ENCODE measurements at places on chromosomes 2 and 18.

- DNase-seq, result no peak
Measured at GRCh38 chr2:141187075-141187439, 943.8 kb downstream of the LRP1B start.

DNA sequence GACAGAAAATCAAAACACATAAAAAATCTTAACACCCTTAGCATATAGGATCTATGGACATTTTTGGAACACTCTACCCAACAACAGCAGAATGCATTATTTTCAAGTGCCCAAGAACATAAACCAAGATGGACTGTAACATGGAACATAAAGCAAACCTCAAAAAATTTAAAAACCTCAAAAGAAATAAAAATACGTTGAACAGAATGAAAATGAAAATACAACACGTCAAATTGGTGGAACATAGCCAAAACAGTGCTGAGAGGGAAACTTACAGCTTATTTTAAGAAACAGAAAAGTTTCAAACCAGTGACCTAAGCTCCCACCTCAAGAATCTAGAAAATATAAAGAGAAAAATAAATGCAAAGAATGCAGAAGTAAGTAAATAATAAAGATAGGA, 58.3 kb upstream of the BCL2L11 start:
- no peak for DNase-seq

- DNase-seq, result no peak
Measured at GRCh38 chr2:128664499-128664971, 345.9 kb upstream of the HS6ST1 start.

DNA sequence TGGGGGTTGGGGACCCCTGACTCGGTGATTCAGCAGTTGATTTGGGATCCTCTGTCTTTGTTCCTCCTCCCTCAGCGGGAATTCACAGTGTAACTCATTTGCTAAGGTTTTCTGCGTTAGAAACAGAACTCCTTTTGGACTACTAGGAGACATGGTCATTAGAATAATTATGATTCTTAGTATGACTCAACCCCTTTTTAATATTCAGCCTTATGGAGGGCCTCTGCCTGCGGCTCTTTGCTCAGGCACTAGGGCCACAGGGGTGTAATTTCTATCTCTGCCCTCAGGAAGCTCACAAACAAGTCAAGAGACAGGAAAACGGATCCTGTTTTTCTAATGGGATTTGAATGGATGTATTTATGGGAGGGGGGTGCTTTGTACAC, 117.4 kb downstream of the SPTBN1 start:
- no peak for DNase-seq

DNA sequence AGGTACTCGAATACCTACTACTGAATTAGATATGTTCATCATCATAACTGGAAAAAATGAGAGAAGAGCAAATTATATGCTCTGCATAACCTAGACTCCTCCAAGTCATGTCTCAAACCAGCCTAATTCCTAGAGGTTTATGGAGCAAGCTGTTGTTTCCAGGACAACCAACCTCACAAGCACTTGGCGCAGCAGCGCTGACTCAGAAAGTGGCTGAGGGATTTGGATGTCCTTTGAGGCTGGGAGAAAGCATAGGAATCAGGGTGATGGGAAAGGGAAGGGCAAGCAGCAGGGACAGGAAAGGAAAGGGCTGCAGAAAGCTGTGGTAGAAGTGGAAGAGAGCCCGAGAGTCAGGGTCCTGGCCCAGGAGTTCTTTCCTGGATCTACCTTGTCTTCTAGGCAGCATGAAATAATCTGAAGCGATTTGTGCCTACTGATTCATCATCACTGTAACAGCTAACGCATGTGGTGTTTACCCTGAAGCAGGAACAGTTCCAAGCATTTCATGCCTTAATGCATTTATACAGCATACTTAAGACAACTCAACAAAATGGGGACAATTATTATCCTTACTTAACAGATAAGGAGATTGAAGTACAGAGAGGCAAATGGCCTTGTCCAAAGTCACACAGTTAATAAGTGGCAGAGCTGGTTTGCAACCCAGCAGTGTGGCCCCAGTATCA, 3.7 kb downstream of the PLEK start:
- peak; percentile 16 for DNase-seq

DNA sequence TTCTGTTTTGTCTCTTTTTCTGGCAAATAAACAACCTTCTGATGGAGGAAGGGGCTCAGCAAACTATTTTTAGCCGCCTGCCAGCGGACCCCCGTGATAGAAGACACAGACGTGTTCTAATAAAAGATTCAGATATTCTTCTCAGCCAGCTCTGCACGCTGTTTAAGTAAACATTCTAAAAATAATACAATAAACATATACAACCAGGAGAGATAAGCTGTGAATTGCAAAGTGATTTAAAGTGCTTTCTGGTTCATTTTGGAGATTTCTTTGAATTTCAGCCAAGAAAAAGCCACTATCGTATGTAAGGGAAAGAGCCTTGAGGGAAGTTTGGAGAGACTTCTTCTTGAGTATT, 201.3 kb downstream of the EPHA4 start:
- no peak for DNase-seq

- no peak for DNase-seq
Measured at GRCh38 chr2:151138507-151138906, 123.2 kb downstream of the RBM43 start.

DNA sequence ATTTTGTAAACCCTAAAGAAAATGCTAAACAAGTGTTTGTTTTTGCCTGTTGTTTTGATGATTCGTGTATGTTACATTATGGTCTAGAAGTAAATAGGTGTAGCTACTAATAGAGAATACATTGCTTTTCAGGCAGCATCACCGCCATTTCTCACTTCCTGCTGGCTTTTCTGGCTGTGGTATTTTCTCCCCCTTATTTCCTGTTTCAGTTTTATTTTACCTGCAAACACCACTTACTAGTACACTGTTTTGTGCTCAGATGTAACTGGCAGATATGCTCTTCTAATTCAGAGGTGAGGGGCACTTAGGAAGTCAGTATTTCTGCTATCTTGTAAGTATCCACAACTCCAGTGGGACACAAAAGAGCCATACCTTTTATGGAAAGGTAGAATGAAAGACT, 38.1 kb upstream of the SLC3A1 start:
- no peak for DNase-seq

DNA sequence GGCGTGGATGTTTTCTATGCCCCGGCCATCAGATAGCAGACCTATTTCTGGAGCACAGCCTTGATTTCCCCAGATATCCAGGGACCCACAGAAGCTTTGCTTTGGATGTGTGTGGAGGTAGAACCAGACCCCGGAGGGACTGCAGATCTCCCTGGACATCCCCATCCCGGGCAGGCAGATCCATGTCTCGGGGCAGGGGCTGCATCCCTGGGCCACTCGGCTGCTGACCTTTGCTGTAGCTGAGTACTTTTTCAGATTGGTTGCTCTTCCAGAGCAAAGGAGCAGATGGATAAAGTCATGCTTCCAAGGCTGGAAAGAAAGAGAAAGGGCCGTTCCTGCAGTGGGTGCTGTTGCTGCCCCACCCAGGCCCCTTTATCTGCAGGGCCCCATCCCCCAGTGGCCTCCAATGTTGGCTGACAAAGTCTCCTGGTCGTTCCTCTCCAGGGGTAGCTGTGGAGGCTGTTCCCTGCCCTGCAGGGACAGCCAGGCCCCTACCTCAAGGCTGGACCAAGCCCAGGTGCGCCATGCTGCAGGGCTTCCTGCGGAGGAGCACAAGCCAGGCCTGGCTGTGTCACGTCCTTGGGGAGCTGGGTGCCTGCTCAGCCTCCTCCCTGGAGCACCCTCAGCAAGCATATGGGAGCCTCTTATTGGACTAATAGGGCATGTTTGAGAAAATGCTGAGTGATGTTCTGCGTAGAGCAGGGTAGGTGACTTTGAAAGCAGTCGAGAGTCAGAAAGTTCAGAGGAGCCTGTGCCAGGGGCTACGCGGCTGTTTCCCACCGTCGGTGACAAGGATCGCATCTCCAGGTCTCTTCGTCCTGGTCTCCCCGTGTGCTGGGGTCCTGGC, 68.4 kb downstream of the TPO start:
- DNase-seq, result no peak

DNA sequence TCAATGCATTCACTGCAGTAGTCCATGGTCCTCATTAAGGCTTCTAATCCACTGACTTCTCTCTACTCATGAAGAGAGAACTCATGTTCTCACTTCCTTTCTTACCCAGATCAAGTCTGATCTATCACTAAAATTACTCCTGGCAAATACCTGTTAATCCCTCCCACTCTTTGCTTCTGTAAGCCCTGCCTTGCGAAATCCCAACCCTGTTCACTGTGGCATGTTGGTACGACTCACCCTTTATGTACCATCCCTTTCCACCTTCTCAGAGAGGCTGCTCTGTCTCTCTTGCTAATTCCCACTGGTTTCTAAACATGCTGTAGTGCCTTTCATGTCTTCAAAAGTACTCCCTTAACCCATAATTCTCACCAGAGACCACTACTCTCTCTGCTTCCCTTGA, 272.2 kb upstream of the ACVR2A start:
- no peak for DNase-seq

GRCh38 chr2:10887476-10887875, 24.3 kb upstream of the KCNF1 start:
- DNase-seq, result no peak

DNA sequence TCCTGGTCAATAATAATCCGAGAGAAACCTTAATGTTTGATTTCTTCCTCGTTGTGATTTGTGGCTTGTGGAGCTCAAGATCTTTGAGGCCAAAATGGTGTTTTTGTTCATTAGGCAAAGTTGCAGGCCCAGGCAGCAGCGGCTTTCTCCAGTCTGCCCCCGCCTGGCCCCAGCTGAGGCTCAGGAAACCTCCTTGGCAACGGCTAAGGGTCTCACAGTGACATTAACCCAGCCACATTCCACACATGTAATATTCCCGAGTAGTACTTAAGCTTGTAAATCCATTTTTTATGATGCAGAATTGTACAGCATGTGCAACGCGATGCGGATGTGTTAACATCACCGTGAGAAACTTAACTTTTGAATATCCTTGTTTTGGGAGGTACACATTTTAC, 200.1 kb downstream of the BCL11A start:
- DNase-seq, result peak; percentile 43

DNA sequence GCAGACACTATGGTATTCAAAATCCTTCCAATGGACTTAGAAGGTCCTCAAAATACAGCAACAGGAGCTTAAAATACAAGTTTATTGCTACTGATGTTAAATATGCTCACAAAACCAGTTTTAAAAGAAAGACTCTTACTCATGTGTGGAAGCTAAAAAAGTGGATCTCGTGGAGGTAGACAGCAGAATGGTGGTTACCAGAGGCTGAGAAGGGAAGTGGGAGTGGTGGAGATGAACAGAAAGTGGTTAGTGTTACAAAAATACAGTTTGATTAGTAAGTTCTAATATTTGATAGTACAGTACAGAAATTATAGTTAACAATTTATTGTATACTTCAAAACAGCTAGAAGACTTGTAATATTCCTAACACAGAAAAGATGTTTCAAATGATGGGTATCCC, 12.1 kb downstream of the ADAM17 start:
- no peak for DNase-seq

DNA sequence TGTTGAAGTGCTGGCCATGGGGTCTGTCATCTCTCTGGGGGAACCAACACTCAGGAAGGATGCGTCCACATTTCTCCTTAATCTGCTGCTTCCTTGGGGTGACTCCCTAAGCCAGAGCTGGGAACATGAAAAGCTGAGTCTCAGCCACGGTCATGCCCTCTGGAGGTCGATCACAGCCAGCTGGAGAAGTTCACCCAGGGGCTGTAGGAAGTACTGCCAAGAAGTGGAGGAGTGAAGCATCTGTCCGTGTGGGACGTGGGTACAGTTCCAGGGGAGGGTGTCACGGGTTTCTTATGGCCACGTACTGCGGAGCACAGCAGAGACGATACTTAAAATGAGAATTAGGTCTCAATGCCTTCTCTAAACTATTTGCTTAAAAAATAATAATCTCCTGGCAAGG, 42.4 kb upstream of the IGFBP2 start:
- no peak for DNase-seq

GRCh38 chr18:6052449-6052913, 157.2 kb upstream of the TMEM200C start:
- DNase-seq, result no peak

DNA sequence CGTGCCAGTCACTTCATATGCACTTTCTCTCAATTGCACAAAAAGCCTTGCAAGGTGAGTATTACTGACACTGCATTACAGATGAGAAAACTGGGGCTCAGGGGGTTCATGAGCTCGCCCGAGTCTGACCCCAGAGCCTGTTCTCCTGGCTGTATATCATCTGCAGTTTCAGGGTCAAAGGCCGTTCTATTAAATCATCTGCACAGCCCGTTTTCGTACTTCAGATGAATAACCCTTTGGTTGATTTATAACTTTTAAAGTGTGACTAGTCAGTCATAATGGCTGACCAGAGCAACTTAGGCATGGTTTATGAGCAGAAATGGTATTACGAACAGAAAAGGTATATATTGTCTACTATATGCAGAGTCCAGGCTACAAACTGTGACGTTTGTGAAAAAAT, 35.3 kb upstream of the NPAS2 start:
- no peak for DNase-seq

- DNase-seq, result no peak
Measured at GRCh38 chr18:13612196-13612997, 114.0 kb downstream of the FAM210A start.

DNA sequence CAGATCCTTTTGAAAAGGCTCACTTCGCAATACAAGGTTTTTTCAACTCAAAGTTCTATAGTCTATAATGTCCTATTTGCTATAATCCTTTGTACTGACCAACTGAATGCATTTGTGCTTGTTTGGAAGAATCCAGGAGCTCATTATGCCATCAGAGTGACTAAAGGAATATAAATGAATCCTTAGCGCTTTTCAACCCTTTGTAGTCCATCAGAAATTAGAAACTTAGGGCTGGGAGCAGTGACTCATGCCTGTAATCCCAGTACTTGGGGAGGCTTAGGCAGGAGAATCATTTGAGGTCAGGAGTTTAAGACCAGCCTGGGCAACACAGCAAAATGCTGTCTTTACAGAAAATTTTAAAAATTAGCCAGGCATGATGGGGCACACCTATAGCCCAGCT, 330.2 kb upstream of the CHAC2 start:
- DNase-seq, result no peak

DNA sequence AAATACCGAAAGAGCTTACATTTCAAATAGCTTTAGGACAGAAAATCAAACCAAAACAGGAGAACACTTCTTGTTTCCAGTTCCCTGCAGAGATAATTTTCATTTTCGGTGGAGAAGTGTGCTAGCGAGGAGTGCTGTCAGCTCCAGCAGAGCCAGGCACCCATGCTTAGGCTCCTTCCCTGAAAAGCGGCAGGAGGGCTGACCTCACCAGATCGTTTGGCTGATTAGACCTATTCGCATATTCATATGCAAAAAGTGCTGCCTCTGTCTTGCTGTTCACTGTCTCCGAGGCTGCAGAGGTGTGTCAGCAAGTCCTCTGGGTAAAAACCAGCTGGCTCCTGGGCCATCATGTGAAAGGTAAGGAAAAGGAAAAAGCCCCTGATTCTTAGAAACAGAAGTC, 225.8 kb upstream of the COPS8 start:
- no peak for DNase-seq

GRCh38 chr18:23365602-23366001, 87.5 kb upstream of the RIOK3 start:
- DNase-seq, result no peak

- DNase-seq, result no peak
Measured at GRCh38 chr2:39521876-39522517, 84.9 kb upstream of the MAP4K3 start.

Data from nephron progenitor cell (in vitro differentiated cells).